ENCODE measurements at places on chromosomes 5 and 9.

GRCh38 chr9:127256324-127256723, 8.2 kb upstream of the GARNL3 start:
- no peak for DNase-seq

DNA sequence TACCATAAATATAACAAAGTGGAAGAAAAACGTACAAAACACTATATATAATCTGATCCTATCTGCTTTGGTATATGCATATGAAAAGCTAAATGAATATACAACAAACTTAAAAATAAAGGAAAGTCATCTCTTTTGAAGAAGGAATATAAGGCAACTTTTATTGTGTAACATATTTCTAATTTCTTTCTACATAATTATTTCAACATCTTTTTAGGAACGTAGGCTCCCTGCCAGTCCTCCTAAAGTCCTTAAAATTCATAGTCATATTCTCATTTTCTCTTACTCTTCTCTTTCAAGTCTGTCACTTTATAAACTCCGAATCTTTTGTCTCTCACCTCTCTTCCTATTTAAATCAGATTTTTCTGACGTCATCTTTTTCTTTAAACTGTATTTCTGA, 9.6 kb downstream of the DEPDC1B start:
- no peak for DNase-seq

GRCh38 chr5:135028791-135029476, 5.1 kb downstream of the PITX1 start:
- DNase-seq, result no peak

DNA sequence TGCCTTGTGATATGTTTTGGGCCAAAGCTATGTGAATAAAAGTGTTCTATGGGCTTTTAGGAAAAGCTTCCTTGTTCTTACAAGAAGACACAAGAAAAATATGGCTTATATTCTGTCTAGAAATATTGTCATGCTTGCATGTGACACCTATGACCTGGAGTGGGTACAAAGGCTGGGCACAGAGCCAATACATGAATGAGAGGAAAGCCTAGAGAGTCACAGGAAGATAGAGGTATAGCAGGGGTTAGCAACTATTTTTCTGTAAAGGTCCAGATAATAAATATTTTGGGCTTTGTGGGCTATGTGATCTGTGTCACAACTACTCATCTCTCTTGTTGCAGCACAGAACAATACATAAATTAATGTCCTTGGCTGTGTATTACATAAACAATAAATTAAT, 196.6 kb upstream of the CD180 start:
- no peak for DNase-seq

DNA sequence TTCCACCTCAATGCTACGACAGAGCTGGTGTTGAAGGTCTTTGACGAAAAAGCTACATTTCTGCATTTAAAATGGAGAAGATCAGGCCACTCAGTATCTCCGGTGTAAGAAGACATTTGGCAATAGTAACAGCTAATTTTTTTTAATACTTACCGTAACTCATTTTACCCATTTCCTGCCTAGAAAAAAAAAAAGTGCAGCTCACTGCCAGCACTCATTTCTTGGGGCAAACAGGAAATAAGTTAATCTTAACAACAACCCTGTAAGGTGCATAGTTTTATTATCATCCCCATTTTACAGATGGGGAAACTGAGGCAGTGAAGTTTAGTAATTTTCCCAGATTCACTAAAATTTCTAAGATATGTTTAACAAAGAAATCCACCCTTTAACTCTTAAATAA, 27.4 kb upstream of the KCNMB1 start:
- no peak for DNase-seq

DNA sequence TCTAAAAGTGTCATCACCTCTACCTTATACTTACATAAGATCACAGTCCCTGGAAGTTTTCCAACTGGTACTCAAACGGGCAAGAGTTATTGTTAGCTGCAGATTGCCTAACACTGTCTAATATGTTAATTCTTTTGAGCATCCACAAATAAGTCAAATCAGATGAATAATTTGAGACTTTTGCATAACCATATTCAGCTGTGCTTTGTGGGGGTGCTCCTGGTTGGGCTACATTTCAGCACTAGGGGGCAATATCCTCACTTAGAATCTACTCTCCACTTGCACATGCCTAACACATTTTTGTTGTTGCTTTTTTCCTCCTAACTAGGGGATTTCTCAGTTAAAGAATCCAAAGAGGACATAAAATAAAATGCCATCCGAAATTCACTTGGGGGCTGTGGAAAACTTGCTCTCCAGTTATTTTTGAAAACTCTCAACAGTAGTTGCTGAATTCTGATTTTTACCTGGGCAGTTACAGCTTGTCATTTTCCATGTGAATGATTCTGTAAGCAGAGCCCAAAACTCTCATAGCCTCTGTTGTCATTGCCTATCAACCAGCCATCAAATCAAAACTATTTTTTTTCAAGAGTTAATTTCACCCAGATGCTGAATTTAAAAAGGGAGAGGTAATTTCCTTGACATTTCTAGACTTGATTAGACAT, 71.5 kb downstream of the TRIM36 start:
- no peak for DNase-seq

DNA sequence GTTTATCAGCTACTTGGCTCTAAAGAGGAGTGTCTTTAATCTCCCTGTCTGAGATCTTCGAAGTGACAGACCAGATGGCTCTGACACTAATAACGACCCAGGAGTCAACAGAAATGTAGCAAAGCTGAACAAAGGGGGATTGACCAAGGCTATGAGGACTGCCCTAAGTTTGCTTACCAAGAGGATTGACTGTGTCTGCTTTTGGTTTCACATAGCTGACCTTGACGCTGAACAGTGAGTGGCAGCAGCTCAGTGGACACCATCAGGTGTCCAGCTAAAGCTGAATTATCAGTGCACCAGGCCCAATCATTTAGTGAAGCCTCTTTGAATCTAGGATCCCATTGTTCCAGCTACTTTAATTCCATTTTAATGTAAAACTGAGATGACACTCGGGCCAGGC, 262.6 kb downstream of the COX7C start:
- no peak for DNase-seq

DNA sequence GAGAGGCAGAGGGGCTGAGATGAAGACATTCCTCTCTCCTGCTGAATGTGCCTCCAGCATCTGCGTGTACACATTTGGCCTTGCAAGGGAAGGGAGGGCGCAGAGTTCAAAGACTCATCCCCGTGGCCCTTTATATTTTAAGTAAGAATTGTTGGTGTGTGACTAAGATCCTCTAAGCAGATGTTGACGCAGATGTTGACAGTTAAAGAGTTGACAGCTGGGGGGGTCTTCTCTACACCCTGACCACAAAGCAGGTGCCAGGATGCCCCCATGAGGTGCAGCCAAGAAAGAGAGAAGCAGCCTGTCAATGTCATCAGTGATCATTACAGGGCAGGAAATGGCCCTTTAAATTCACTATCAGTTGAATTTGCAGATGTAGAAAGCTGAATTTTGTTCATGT, 262.9 kb downstream of the IRX1 start:
- no peak for DNase-seq

DNA sequence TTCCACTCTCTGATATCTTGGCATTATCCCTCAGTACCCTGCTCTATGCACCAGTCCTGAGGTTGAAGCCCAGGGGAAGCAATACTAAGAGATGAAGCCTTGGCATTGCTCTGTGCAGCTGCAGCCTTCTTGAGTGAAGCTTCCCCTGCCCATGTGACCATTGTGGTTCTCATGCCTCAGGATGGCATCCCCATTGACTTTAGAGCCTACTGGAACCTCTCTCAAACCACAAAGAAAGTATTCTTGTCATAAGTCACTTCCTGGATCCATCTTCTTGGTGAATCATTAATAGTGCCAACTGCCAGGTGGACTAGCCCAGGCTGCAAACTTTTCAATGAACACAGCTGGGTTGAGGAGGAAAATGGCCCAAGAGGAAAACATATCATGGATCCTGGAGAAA, 283.9 kb upstream of the RFX3 start:
- DNase-seq, result no peak

DNA sequence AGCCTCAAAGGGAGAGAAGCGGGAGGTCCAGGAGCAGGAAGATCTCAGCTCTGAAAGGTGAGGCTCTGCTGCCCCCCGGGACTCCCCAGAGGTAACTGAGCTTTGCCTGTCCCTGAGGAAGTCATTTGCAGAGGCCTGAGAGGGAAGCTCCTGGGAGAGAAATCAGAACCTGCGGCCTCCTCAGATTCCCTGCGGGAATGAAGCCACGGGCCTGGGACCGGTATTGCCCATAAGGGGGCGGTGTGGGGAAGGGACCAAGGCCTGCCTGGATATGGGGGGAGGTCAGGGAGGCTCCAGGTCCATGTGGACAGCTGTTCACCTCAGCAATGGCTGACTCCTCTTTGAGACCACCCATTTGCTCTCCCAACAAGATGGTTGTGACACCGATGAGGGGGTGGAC, 1.3 kb downstream of the SPATA31E1 start:
- no peak for DNase-seq

DNA sequence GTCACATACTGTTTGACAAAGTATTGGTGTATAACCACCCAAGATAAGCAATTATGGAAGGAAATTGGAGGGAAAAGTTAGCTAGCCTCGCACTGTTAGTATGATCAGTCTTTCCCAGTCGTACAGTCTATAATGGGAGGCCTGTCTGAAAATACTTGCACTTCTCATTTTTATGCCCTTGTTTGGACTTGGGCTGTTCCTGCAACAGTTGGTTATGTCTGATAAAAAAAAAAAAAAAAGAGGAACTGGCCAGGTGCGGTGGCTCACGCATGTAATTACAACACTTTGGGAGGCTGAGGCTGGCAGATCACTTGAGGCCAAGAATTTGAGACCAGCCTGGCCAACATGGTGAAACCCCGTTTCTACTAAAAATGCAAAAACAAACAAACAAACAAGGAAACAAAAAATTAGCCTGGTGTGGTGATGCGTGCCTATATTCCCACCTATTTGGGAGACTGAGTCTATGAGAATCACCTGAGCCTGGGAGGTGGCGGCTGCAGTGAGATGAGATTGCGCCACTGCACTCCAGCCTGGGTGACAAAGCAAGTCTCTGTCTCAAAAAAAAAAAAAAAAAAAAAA, 58.3 kb upstream of the ANKRD33B start:
- no peak for DNase-seq

DNA sequence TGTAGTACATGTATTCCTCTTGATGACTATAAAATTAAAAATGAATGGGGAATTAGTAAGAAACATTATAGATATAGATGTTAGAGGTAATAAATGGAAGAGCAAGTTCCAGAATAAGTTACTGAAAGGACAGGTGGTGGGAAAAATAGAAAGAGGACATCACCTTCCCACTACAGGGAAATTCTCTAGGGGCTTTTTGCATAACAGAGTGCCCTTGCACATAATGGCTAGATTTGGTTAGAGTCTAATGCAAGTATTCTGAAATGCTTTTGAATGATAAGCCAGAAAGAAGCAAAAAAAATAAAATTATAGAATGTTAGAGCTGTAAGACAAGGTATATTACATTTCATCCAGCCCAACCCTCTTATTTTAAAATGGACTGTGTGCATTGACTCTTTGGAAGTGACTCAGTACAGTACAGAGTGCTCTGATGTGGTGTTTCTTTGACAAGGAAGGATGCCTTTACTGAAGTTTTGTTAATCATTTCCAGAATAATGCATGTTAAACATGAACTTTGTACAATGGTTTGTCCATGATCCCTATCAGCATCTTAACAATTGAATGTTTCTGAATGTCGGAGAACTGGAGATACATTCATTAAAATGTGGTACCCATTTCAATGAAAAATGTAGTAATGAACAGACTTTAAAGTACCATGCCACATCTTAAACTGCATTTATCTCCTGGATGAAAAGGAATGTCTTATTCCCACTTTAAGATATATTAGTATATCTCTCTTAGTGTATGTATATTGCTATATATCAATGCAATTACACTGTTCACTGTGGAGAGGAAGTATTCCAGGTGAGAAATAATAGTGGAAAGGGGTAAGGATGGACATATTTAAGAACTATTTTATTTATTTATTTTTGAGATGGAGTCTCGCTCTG, 391.1 kb downstream of the ADGRV1 start:
- no peak for DNase-seq

DNA sequence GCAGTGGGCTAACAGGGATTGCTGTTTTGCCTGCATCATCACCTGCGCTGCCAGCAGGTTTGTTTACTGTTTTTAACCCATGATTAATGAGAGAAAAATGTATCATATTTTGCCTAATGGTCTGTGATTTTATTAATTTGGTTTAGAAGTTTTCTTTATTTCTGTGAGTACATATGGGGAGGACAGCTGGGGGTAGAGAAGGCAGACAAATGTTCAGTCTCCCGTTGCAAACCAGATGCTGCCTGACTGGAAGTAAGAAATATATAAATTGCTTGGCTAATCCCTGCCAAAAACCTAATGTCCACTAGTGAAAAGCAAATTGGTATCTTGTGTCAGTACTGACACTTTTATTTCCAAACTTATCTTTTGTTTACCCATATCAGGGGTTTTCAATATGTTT, 1766.1 kb upstream of the C9orf72 start:
- DNase-seq, result no peak

DNA sequence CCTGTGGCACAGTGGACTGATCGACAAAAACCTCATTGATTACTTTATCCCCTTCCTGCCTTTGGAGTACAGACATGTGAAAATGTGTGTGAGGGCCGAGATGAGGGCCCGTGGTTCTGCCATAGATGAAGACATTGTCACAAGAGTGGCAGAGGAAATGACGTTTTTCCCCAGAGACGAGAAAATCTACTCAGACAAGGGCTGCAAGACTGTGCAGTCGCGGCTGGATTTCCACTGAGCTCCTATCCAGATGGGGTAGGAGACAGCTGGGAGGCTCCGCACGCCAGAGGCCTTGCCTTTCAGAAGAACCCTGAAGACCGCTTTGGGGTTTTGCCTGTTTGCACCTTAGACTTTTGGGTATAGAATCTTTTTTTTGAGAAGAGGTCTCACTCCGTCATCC, 6.4 kb downstream of the TOR1B start:
- DNase-seq, result no peak

- DNase-seq, result no peak
These were observed 273.0 kb downstream of the ELAVL2 start for GRCh38 chr9:23552876-23553601.

DNA sequence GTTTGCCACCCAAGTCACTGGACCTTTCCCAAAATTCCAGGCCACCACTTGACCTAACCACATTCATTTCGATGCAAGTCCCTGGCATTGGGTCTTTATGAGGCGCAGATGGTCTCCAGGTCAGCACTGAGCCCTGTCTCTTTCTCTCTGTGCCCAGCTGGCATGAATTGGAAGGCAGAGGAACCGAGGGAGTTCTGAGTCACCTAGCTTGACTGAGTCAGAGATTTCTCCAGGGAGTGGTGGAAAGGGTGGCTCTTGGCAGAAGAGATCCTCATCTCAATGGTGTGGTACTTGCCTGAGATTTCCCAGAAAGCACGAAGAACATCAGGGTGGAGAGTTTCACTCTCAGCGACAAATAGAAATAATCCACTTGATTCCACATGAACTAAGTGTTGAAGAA, 43.8 kb downstream of the WDR36 start:
- DNase-seq, result no peak

- no peak for DNase-seq
These were observed 92.0 kb upstream of the DNAH5 start for GRCh38 chr5:14036514-14036913.

GRCh38 chr9:84785792-84786547, 116.4 kb downstream of the NTRK2 start:
- no peak for DNase-seq

- no peak for DNase-seq
These were observed 234.6 kb upstream of the CD180 start for GRCh38 chr5:67431191-67431590.
